KBM-7 (cell line): ENCODE measurements at places on chromosomes 2 and 18.

DNA sequence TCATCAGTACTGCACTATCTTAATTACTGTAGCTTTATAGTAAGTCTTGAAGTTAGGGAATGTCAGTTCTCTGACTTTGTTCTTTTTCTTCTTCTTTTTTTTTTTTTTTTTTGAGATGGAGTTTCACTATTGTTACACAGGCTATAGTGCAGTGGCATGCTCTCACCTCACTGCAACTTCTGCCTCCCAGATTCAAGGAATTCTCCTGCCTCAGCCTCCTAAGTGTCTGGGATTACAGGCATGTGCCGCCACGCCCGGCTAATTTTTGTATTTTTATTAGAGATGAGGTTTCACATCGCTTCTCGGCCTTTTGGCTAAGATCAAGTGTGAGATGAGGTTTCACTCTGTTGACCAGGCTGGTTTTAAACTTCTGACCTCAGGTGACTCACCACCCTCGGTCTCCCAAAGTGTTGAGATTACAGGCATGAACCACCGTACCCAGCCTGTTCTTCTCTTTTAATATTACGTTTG, 41.9 kb upstream of the TANC1 start:
- DNase-seq, result no peak

GRCh38 chr2:175399326-175399725, 217.8 kb upstream of the ATP5MC3 start:
- no peak for DNase-seq

GRCh38 chr2:150778828-150779227, 291.4 kb upstream of the RND3 start:
- DNase-seq, result no peak

DNA sequence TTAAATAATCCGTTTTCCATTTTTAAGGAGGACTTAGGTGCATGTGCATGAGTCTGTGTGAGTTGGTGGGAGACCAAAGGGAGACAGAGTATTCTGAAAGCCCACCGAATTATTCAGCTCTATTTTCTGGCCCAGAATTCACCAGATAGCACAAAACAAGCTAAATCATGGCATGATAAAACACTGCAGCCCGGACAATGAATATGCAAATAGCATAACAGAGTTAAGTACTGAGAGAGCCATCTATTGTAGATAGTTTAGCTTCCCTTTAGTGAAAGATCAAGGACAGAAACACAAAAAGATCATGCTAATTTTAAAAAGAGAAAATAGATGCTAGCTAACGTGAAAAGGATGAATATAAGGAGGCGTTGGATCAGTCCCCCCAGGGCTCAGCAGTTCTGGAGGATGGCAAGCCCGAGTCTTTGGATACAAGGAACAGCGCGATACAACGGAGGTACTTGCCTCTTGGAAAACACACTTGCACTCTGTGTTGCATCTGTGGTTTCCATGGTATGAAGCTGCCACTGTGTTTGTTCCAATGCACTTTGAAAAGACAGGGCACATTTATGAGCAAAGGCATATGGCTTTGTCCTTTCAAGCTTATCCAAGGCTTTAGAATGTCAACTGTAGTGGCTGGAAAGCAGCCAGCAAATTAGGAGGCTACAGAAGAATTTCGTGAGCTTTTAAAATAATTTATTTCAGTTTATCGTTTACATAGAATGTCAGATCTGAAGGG, 119.9 kb downstream of the LYPD1 start:
- no peak for DNase-seq

- no peak for DNase-seq
These were observed 32.5 kb downstream of the MERTK start for GRCh38 chr2:111930875-111931274.

- no peak for DNase-seq
These were observed 186.4 kb upstream of the FAM98A start for GRCh38 chr2:33785201-33786106.

DNA sequence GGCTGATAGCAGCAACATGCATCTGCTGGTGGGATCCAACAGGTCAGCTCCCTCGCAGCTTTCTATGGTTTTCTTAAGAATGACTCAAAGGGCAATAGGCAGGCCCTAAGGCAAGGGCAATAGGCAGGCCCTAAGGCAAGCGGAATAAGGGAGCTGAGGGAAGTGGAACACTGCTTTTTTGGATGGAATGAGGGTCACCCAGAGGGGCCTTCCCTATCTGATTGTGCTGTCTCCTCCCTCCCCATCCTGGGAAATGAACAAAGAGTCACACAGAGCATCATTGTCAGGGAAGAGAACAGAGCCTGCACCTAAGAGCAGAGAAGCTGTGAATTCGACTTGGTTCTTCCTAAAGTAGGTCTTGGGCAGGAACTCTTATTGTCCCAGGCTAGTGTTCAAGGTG, 43.3 kb upstream of the PTPRM start:
- no peak for DNase-seq

DNA sequence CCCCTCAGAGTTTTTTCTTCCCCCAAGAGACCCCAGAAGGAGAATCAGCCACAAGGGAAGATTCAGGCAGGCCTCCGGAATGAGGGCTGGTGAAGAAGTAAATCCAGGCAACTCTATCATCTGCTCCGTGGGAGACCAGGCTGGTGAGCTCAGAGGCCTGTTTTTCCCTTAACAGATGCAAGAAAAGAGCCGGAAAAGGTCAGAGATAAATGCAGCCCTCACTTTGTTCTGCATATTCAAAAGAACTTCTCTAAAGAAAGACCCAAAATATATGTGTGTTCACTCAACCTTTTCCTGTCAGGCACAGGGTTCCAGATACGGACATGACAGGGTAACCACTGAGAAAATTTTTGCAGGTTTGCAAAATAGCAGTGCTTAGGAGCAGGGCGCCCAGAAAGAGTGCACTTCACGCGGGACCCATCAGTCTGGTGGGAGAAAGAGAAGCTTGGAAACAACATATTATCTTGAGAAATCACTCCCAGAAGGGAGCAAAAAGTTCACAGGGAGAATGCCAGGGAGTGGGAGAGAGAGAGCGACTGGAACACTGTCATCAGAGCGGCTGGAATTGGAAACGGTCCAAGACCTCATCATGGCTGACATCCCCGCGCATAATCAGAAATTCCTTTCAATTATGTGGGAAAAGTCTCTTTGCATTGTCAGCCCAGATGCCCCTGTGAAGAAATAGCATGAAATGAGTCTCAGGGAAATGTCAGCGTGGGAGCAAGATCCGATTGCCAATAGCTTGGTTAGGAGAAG, 244.8 kb upstream of the SLC14A2 start:
- DNase-seq, result no peak

GRCh38 chr2:181779288-181780021, 99.1 kb upstream of the NEUROD1 start:
- peak; percentile 64 for DNase-seq

DNA sequence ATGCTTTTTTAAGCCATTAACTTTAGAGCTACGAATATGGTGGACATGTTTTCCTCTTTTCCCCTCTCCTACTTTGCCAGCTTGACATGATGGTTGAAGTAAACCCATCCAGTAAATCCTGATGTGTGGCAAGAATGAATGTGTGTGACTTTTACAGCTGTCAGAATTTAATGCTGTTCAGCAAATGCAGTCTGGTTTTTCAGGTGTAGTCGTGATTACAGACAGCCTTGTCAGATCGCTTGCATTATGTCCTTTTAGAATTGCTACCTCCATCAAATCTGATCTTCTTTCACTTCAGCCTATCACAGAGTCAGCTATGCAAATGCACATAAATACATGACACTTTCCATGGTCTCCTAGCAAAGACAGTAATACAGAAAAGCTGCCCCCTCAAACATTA, 278.5 kb downstream of the FBXO15 start:
- no peak for DNase-seq

- DNase-seq, result no peak
These were observed 111.7 kb upstream of the GPC1 start for GRCh38 chr2:240323601-240324291.

GRCh38 chr2:37610638-37611289, 60.7 kb downstream of the CDC42EP3 start:
- DNase-seq, result no peak

GRCh38 chr18:62432176-62432575, 90.6 kb upstream of the ZCCHC2 start:
- DNase-seq, result no peak

GRCh38 chr2:239603411-239604356, 202.9 kb upstream of the HDAC4 start:
- no peak for DNase-seq

DNA sequence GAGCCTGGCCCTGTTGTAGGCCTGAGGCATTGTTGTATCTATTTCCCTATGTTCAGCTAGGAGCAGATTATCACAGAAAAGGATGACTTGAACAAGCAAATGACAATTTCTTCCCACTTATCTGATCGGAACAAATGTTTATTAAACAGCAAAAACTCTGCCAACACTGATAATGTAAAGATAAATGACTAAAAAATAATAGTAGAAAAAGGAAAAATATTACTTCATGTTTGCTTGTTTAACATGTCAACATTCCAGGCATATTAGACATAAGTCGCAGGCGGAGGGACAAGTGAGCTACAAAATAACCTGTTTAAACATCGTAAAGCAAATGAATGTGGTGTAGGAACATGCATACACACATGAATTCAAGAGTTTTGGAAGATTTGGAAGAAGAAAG, 257.9 kb downstream of the TMX3 start:
- no peak for DNase-seq

- no peak for DNase-seq
These were observed 52.7 kb upstream of the SLC14A1 start for GRCh38 chr18:45671321-45671720.

DNA sequence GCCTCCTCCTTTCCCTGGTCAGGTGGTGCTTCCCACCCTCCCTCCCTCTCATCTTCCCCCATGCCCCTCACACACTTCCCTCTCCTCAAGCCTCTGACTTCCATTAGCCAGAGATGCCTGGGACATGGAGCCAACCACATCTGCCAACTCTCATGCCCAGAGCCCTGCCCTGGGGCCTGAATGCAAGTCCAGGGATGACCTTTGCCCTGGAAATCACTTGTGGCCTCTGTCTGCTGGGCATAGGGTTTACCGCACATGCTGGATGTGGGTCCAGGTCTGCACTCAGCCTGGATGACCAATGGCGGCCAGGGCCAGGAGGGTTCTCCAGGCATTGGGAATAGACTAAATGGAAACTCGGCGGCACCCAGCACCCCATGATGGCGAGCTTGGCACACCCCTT, 98.9 kb downstream of the SEPTIN10 start:
- no peak for DNase-seq

GRCh38 chr18:12492907-12493306, 85.2 kb downstream of the PRELID3A start:
- DNase-seq, result no peak

DNA sequence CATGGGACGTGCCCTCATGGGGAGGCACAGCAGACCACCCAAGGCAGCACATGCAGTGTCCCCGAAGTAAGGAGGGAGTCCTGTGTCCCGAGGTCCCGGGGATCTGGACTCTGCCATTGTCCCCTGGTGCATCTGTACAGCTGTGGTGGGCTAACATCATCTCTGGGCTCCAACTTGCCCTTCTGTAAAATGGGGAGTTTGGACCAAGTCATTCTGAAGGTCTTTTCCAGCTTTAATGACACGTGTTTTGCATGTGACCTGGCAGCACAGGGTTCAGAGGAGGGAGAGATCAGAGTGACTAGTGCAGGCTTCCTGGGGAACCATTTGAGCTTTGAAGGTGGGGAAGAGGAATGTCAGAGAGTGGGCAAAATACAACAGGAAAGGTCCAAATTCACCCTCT, 21.5 kb downstream of the ITM2C start:
- no peak for DNase-seq

GRCh38 chr2:162967811-162968210, 129.2 kb upstream of the KCNH7 start:
- no peak for DNase-seq

GRCh38 chr2:105329561-105330495, at the start of gene TGFBRAP1:
Gene TGFBRAP1 (minus strand): TSS chr2:105329735. CDS start chr2:105308301, 21,434 bp downstream.
- peak; percentile 58 for DNase-seq

DNA sequence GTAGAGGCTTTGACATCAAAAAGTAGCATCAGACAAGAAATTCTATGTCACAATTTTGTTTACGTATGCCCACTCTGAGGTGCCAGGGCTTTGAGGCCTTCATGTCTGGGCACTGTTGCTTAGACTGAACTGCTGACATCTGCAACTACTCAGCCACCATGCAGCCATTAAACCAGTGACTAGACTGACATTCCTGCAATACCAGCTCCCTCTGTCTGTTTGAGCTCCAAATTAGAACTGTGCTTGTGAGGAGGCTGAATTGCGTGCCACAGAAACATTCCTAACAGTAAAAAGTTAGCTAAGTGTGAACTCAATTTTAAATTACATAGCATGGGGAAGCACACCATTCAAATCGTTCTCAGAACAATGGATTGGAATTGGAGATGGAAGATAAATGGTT, 163.2 kb downstream of the INSIG2 start:
- DNase-seq, result no peak

DNA sequence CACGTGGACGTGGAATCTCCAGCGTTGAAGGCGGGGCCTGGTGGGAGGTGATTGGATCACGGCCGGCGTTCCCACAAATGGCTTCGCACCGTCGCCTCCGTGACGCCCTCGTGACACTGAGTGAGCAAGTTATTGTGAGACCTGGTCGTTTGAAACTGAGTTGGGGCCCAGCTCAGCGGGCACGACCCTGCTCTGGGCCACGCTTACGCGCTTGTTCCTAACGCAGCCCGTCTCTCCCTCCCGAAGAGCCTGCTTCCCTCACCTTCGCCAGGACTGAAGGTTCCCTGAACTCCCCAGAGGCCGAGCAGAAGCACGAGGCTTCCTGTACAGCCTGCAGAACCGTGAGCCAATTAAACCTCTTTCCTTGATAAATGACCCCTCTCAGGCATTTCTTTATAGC, 121.8 kb downstream of the RTP5 start:
- DNase-seq, result no peak

- no peak for DNase-seq
These were observed 692.3 kb downstream of the LRP1B start for GRCh38 chr2:141438536-141438935.

GRCh38 chr2:164826293-164827243, 15.1 kb downstream of the COBLL1 start:
- no peak for DNase-seq

DNA sequence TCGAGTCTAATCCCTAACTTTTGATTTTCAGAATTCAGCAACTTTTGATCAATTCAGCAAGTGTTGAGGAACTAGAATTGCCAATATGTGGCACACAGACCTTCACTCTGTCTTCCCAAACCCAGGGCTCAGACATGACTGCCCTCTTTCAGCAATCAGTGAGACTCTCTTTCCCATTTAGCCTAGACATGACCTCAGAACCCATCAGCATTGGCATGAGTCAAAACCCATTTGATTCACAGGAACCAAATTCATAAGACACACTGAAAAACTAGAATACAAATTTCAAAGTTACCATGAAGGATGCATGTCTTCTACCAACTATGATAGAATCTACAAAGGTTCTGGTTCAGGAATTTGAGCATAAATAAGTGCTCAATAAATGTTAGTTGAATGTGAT, 113.6 kb upstream of the MAP3K20 start:
- DNase-seq, result no peak

DNA sequence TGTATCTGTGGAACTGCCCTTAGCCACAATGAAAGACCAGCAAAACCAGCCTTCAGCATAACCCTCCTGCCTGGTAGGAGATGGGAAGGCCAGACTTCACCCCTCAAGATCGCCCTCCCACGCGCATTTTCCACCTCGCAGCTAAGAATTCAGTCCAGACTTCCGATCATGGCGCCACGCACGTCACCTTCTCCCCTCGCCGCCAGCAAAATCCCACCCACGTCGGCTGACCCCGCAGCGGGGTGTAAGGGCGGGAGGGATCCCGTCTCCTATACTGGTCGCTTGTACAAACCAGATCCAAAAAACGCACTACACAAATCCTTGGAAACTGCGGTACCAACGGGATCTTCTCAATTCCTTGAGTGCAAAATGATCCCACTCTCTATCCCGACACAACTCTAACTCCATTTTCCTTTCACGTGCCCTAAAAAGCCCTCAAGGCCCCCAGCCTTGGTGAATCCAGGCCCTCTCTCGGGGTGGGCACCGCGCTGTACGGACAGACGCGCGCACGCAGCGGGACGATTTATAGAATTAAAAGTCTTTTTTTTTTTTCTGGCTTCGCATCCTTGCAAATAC, 1.0 kb upstream of the BMPR2 start:
- no peak for DNase-seq
